SHP77 treated with DMSO at 0.1 percent for 48 hours (cell line): ENCODE measurements at places on chromosomes 5 and 9.

DNA sequence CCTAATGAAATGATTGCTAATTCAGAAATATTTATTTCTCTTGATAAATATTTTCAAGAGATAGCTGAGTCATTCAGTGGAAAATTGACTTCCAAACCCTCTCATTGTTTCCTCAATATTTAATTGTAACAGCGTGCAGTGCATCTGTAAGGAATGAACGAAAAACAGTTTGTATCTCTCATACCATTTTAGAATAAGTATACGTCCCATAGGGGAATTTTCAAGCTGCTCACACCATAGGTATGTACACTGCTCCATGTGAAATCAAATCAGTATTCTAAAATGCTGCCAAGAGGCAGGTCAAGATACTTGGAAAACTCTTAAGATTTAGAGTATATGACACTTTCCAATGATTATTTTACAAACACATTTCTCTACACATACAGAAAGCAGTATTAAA lies 202.2 kb downstream of the ARL15 start:
- DNase-seq: no peak

DNA sequence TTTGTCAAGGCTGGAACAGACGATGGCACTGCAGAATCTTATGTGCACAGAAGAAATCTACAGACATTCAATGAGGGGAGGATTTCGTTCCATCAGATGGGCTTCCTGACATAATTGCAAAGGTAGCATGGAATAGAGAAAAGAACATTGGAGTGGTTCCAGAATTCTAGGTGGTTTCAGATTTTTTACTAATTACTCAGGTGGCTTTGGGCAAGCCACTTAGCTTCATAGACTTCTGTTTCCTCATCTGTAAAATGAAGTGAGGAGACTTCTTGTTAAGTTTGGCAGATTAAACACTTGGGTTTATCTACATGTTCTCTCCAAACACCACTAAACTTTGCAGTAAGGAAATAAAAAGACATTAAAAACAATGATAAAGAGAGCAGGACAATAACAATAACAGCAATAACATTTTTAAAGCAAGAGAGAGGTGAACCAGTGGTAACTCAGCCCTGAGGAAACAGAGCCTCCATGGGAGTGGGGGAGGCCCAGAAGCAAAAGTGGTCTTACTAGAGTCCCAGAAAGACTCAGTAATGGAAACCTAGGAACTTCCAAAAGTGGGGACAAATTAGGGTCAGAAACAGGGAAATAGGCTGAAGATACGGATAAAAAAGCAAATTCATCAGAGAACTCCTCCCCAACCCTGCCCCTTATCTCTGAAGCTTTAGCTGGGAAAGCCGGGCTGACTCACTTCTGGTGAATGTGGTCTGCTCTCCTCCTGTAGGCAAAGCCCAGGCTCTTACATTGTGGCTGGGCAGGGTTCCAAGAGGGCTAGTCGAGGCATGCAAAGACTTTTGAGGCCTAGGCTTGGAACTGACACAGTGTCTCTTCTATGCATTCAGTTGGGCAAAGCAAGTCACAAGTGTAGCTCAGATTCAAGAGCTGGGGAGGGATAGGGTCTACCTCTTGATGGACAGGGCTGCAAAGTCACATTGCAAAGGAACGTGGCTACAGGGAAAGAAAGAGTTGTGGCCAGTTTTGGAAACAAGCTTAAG lies 11.8 kb upstream of the ACTBL2 start:
- DNase-seq: no peak

DNA sequence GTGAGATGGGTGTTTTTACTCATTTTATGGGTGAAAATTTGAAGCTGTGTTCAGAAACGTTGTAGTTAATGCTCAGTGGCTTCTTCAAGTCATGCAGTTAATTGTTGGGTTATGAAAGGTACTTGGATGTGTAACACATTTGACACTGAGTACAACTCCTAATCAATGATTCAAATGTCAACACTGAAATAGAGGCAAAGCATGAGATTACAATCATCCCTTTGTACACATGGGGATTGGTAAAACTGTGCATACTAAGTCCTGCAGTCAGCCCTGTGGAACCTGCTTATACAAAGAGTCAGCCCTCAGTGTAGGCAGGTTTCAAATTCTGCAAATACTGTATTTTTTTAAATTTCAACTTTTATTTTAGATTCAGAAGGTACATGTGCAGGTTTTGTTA lies 3.3 kb downstream of the ABLIM3 start:
- DNase-seq: no peak

DNA sequence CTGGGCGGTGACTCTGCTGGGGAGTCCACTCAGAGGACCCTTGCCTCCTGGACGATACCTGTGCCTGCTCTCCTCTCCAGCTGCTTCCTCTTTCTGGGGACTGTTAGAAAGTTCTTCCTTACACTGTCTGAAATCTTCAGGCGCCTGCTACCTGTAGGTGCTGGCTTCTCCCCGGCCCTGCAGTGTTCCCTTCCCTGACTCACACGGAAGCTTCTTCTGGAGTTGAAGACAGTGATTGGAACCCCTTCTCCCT lies 562 bp downstream of the GSN start:
- no peak for DNase-seq

- DNase-seq: no peak
Observed at GRCh38 chr5:72661405-72661804, 154.2 kb upstream of the ZNF366 start.

DNA sequence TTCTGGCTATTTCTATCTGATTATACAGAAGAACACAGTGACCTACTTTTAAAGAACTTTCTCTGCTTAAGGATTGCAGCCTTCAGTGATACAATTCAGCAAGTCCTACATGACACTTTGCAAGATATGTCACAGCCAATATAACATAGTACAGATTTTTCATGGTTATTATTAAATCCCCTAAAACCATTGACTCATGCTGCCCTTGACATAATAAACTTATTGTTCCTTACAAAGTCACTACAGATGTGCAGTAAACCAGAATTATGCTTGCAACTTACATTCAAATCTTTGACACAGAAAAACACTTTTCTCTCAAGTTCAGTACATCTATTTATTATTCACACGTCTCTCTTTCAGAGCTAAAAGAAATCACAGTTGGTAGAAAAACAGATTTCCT lies 1136.3 kb upstream of the ACO1 start:
- no peak for DNase-seq

GRCh38 chr9:78783743-78784142 lies 486.8 kb downstream of the PSAT1 start:
- DNase-seq: no peak

- no peak for DNase-seq
Observed at GRCh38 chr5:66193419-66193818, 49.3 kb downstream of the SREK1 start.

GRCh38 chr5:124583469-124584350 lies 162.7 kb downstream of the ZNF608 start:
- peak; percentile 15 for DNase-seq

GRCh38 chr5:157486861-157487260 lies 26.8 kb downstream of the NIPAL4 start:
- no peak for DNase-seq

DNA sequence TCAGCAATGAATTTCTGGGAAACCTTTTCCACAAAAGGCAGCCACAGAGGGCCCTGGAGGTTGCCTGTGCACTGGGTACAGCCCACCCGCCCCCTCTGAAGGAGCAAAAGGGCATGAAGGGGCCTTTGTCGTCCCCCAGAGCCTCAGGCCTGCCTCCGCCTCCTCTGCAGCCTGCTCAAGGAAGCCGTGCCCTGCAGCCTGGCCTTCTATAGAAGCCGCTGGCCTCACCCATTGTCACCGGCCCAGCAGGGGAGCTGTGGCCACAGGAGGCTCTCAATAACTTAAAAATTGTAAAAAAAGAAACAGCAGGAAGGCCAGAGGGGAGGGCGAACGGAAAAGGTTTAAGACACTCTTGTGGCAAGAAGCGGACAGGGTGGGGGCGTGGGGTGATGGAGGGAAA lies 213.3 kb downstream of the IRX2 start:
- no peak for DNase-seq

- DNase-seq: no peak
Observed at GRCh38 chr9:33227008-33227398, 13.0 kb upstream of the SPINK4 start.

- no peak for DNase-seq
Observed at GRCh38 chr9:124477648-124478285, 27.5 kb downstream of the ADGRD2 start.

DNA sequence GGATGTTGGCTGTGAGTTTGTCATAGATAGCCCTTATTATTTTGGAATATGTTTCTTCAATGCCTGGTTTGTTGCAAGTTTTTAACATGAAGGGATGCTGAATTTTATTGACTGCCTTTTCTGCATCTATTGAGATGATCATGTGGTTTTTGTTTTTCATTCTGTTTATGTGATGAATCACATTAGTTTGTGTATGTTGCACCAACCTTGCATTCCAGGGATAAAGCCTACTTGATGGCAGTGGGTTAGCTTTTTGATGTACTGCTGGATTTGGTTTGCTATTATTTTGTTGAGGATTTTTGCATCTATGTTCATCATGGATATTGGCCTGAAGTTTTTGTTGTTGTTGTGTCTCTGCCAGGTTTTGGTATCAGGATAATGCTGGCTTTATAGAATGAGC lies 225.6 kb downstream of the PCSK1 start:
- DNase-seq: no peak

GRCh38 chr5:66015196-66015960 lies 89.0 kb downstream of the ERBIN start:
- no peak for DNase-seq

DNA sequence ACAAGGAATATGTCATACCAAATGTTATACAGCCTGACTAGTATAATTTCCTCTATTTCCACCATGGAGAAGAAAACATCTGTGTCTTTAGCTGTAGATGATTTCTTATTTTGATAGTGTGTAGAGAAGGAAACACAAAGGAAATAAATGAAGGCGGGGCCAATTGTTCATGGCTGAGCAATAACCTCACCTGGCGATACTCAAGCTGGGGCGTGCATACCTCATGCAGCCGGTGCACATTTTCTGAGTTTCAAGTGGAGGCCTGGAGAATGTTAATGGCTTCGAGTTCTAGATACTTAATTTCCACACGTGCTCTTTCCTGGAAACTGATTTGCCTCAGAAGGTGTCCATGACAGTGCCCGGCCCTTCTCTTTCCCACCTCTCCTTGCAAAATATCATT lies 127.4 kb upstream of the TAF11L2 start:
- DNase-seq: no peak

DNA sequence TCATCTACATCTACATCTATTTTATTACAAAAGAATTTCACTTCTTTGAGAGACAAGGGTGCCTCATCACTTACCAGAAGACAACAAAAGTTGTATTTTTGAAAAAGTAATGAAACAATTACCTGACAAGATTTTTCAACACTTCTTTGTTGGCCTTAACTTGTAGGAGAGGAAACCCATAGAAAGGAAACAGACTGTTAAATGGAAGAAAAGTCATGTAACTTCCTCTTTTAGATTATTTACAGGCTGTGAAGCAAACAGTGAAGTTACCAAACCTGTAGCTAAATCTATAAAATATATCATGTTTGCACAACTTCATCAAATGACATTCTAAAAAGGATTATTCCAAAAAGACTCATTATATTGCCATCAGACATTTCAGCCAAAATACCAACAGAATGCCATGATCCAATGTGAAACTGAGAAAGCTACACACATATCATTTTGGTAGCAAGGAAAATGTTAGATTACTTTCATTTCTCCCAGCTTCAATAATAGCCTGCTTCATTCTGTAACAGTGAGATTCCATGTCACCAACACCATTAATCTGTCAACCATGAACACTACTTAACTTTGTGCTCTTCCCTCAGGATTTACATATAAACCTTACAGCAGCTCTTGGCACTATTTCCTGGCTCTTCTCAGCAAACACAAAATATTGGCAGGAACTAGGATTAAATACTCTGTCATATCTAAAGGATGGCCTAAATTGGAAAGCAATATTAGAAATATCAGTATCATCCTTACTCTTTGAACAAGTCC lies 122.5 kb downstream of the MCTP1 start:
- DNase-seq: no peak

DNA sequence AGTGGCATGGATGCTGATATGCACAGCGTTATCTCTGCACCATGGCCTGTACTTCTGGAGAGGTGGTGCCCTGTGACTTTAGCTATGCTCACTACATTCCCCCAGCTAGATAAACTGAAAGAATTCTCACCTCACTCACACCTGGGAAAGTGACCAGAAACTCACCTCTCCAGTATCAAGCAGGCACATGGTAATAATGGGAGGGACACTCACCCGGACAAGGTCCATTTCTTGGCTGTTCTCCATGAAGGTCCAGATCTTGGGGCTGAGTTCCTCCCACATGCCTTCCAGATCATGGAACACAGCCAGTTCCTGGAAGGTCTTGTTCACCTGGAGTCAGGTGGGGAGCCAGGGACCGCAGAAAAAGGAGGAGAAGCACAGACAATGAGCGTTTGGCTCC lies 72.8 kb downstream of the NIPSNAP3B start:
- no peak for DNase-seq

GRCh38 chr9:120156376-120156775 lies 423.6 kb downstream of the CDK5RAP2 start:
- no peak for DNase-seq

DNA sequence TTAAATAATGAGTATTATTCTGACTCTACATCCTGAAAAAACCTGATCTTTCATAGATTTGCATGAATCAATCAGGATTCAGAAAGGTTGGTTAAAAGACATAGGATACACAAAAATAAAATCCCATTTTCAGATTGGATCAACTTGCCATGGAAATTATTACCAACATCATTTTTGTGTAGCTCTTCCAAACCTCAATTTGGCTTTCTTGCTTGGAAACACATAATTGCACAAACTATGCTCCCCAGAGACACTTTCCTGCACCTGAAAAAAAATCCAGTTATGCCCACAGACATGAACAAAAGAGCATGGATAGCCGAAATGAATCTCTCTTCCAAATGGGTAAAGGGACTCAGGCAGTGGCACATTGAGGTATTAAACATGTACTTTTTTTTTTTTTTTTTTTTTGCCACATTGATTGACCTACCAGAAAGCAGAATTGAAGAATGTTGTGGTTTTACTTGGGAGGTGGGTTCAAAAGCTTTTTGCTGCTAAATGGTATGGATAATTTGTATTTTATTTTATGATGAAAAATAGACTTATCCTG lies 135.4 kb upstream of the FBN2 start:
- DNase-seq: no peak

- DNase-seq: no peak
Observed at GRCh38 chr5:56317923-56318561, 84.9 kb upstream of the ANKRD55 start.

- no peak for DNase-seq
Observed at GRCh38 chr5:42908086-42908485, 96.4 kb upstream of the SELENOP start.

GRCh38 chr5:33762859-33763258 lies 128.9 kb downstream of the ADAMTS12 start:
- no peak for DNase-seq

- DNase-seq: no peak
Observed at GRCh38 chr5:56791396-56791795, 24.0 kb upstream of the MAP3K1 start.
